Astrocyte (in vitro differentiated cells and primary cell): ENCODE measurements at places on chromosomes 3 and 15.
A peak's percentile ranks its signal among the peaks of the same experiment; 100 is the strongest.

GRCh38 chr3:124685481-124685880 is 44.8 kb upstream of the UMPS start:
- no peak for DNase-seq

DNA sequence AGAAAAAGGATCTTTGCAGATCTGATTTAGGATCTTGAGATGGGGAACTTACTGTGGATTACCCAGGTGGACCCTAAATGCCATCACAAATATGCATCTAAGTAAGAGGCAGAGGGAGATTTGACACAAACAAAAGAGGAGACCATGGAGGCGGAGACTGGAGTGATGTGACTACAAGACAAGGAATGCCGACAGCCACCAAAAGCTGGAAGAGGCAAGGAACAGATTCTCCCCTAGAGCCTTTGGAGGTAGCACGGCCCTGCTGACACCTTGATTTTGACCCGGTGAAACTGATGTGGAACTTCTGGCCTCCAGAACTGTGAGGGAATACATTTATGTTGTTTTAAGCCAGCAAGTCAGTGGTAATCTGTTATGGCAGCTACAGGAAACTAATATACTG is 44.0 kb downstream of the GASK1A start:
- no peak for DNase-seq

GRCh38 chr3:155130001-155130400 is 49.9 kb downstream of the MME start:
- no peak for DNase-seq

- DNase-seq: peak; percentile 98
Measured at GRCh38 chr3:4978204-4978965, 852 bp upstream of the BHLHE40 start.

DNA sequence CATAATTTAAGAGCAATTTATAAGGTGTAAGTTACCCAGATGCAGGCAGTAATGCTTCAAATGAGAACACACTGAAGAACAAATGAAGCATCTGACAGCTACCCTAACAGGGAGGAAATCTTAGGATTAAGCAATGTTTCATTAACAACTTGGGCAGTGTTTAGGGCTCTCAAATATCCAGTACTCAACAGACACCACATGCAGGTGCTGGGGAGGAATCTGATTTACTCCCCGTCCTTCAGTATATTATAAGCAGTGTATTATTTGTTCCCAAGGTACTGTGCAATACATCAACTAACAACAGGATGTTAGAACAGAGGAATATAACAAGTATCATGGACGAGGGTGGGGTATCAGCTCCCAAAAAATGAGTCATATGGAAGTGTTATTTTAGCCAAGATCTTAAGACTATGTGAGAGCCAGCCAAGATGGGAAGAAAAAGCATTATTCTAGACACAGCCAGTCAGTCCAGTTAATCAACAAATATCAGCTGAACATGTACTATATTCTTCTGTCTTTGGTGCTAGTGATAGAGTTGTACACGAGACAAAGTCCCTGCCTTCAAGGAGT is 20.4 kb downstream of the BTBD1 start:
- peak; percentile 70 for DNase-seq

GRCh38 chr3:39208463-39209055 is 16.2 kb upstream of the XIRP1 start:
- peak; percentile 30 for DNase-seq

GRCh38 chr3:72086042-72086742 is 301.2 kb upstream of the PROK2 start:
- DNase-seq: no peak
